Mucosa of gallbladder (tissue), 1 donor: ENCODE measurements at places on chromosomes 2 and 18. TPM values are rescaled to one million over a fixed set of nuclear protein-coding genes. Genes with fewer than 3 reads are reported as not detected.
A peak's percentile ranks its signal among the peaks of the same experiment; 100 is the strongest.

- DNase-seq: no peak
These were observed 186.5 kb downstream of the RTP5 start for GRCh38 chr2:242056026-242056425.

GRCh38 chr2:151363709-151364108, 6.3 kb downstream of the TNFAIP6 start:
- no peak for DNase-seq

GRCh38 chr18:73884868-73885267, 262.8 kb downstream of the FBXO15 start:
- no peak for DNase-seq

- no peak for DNase-seq
These were observed 27.5 kb downstream of the PPP4R1 start for GRCh38 chr18:9586814-9587213.

GRCh38 chr2:145595296-145595695, 1075.4 kb upstream of the ZEB2 start:
- no peak for DNase-seq

DNA sequence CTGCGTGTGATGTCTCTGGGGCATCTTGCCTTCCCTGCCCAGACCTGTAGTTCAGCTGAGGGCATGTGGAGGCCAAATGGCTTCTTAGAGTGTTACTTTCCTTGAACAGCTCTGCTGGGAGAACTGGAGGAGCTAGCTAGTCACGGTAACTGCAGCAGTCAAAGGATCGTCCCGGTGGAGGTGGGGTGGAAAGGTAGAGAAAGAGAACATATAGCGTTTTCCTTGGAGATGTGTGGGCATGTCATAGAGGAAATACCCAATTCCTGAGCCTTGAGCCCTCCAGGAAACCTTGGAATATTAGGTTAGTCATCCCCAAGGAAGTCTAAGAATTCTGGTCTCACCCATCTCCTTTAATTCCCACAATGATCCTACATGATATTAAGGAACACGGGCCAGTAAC, 33.5 kb upstream of the IL37 start:
- DNase-seq: no peak

GRCh38 chr2:16927398-16927797, 261.8 kb upstream of the CYRIA start:
- DNase-seq: no peak

- no peak for DNase-seq
These were observed 101.7 kb downstream of the NRP2 start for GRCh38 chr2:205783872-205784499.

DNA sequence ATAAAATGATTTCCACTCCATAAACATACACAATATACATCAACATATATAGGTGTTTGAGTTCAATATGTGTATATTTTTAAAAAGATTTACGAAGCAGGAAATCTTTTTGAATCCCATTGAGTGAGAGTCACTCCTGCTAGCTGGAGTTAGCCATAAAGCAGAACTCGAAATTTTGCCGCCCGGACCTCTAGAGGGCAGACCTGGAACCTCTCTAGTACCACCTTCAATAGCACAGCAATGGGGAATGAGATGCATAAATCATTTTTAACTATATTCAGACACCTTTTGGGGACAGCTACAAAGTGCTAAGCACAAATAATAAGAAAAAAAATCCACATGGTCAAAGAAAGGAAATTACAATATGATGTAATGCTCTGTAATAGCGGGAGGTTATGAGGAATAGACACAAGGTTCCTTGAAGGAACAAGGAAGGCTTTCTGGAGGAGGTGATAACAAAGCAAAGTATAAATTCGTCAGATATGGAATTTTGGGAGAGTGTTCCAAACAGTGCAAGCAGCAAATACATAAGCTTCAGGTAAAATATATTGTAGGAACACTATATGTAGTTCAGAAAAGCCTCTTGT, 533.4 kb downstream of the ERBB4 start:
- no peak for DNase-seq

GRCh38 chr18:13525381-13526029, 200.9 kb downstream of the FAM210A start:
- DNase-seq: no peak

- DNase-seq: no peak
These were observed 45.7 kb upstream of the EML4 start for GRCh38 chr2:42123426-42123825.

GRCh38 chr2:30527411-30527810, 80.4 kb downstream of the LCLAT1 start:
- DNase-seq: no peak

DNA sequence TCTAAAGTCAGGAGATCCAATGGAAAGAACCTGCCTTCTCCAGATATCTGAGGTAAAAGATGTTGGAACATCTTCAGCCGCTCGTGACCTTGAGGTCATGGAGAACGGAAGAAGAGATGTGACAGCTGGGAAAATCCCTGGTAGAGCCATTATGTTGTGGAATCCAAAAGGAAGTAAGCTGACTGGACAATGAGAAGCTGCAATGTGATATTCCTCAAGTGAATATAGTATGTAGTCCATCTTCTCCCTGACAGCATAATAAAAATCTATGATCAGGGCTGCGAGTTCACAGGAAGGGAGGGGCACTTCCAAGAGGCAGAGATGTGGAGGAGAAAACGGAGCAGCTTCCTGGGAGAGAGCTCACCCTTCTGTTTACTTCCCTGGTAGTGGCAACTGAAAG, 201.0 kb upstream of the SP5 start:
- DNase-seq: no peak

DNA sequence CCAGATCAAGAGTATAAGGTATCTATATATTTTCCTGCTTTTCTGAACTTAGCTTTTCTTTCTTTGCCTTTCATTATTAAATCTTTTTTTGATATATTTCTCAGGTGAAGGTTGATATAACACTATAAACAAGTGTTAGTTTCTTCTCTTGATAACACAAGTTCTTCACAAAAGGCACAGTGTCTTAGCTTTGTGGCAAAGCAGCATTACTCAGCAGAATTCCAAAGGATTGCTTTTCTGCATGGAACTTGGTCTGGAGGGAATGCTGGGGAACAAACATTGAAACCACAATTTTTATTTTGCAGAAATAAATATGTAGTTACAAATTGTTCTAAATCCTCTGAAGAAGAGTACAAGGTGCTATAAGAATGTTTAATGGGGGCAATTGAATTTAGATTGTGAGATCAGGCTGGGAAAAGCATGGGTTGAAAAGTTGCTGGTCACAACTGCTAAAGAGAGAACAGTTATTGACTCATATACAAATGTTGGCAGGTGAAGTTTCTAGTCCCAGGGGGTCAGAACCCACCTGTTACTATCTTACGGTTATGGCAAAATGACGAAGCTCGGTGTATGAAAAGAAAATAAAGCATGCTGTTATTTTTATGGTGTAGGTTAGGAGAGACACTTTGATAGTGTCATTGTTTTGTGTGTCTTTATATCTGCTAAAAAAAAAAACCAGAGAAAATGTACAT, 68.2 kb downstream of the UBR3 start:
- DNase-seq: no peak

DNA sequence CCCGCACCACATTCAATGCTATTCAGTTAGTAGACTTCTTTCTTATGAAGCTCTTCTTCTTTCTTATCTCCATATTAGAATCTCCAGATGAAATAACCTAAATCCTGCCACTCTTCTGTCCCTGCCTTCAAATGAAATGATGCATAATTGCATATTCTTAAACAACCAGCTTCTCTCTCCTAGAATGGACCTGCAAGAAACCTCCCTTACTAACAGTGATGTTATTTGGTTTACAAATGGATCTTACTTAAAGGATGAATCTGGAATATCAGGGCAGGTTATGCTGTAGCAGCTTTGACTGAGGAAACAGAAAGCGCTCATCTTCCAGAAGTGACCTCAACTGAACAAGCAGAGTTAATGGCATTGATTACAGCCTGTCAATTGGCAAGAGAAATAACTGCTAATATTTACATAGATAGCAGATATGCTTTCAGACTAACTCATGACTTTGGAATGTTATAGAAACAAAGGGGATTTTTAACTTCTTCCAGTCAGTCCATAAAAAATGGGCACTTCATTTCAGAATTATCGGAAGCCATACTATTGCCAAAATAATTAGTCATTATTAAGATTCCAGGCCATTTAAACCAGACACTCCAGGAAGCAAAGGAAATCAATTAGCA, 755.7 kb upstream of the HS6ST1 start:
- DNase-seq: no peak

DNA sequence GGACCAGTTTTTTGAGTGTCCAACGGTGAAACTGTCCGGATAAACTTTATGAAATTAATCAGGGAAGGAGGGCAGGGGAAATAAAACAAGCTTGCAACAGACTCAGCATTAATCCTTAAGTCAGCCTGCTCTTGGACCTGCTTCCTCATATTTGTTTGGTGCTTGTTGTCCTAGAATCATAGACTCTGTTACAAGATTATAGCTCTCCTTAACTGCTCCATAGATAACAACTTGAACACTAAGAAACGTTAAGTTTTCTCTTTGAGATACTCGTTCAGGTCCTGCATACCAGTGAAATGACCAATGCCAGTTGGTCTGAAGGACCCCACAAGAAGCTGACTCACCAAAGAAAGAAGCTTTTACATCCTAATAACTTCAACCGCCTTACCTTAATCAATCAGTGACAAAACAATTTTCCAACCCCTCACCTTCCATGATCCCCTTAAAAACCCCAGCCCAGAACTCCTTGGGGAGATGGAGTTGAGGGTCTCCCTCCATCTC, 493.2 kb downstream of the PID1 start:
- DNase-seq: no peak

DNA sequence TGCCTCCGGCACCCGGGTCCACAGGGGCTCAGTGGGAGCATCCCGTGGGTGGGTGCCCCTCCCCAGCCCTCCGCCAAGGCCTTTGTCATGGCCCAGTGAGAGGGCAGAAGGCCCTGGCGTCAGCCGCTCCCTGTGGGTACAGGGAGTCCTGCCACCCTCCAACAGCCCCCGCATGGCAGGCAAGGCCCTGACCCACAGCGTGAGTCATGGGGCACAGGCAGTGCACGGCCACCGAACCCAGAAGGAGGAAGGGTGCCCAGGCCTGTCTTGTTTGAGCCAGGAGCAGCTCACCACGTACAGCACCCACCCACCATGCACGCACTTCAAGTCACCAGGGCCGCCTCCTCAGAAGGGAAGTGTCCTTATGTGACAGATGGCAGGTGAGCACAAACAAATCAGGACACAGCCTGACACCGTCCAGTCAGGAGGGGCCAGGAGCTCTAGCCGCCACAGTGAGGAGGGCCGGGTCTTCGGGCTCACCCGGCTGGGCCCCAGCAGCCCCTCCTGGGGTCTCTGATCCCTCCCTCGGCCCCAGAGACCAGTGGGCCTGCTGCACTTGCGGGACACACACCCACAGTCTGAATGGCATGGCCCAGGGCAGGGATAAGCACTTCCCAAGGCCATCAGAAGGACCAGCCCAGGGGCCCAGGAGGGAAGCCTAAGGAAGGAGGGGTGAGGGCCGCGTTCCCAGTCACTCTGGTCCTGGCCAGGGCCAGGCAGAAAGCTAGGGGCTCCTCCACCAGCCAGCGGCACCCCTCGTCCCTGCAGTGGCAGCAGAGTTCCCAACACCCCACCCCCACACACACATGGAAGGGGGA, 25.8 kb downstream of the BIN1 start:
- DNase-seq: peak; percentile 53

GRCh38 chr18:62018034-62018758, 125.4 kb upstream of the RNF152 start:
- DNase-seq: peak; percentile 66

GRCh38 chr2:11347403-11347959, 3.0 kb upstream of the ROCK2 start:
- no peak for DNase-seq

DNA sequence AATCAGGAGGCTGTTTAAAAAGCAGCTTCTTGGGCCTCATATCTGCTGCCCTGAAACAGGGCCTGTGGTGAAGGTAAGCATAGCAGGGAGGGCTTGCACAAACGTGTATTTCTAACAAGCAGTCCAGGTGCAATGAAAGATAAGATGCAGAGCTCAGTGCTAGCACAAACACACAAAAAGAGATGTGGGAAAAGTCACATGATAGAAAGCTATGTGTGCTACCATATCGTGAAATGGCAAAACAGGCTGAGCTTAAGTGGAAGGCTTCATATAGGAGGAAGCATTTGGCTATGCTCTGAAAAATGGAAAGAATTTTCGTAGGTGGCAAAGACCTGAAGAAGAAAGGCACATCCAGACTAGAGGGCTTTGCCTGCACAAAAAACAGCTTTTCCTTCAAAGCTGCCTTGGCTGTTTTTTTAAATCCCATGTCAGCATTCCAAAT, 10.2 kb downstream of the RSAD2 start:
- no peak for DNase-seq

- no peak for DNase-seq
These were observed 42.6 kb downstream of the INPP4A start for GRCh38 chr2:98487101-98487805.

DNA sequence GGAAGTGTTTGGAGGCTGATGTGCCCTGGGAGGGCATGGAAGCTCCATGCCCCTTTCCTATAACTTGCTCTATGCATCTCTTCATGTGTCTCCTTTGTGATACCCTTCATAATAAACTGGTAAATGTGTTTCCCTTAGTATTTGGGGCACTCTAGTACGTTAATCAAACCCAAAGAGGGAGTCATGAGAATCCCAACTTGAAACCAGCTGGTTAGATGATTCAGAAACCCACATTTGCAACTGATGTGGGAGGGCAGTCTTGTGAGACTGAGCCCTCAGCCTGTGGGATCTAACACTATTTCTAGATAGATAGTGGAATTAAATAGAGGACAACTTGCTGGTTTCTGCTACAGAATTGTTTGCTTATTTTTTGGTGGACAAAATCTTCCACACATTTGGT, 20.3 kb downstream of the ANKRD30B start:
- DNase-seq: no peak

CFAP65 gene
- total RNA-seq: 0.29 TPM

CPO gene
- total RNA-seq: 0.23 TPM

SLC4A5 gene
- 4.7 TPM for total RNA-seq

ZC3H6 gene
- 11.3 TPM for total RNA-seq

PUM2 gene
- total RNA-seq: 95.8 TPM

RNF149 gene
- total RNA-seq: 54.9 TPM

TNFRSF11A gene
- 38.9 TPM for total RNA-seq

KCTD1 gene
- total RNA-seq: 21.4 TPM

CROCC2 gene
- total RNA-seq: 0.09 TPM

PXDN gene
- total RNA-seq: 31.1 TPM

MAPRE2 gene
- 75.8 TPM for total RNA-seq

LOXHD1 gene
- 0.12 TPM for total RNA-seq

OTOF gene
- 0.09 TPM for total RNA-seq

OR6B2 gene
- not detected for total RNA-seq

DOK6 gene
- 9.6 TPM for total RNA-seq

OTOS gene
- total RNA-seq: not detected

SP140 gene
- 4.2 TPM for total RNA-seq

STRN gene
- total RNA-seq: 23.8 TPM

TFPI gene
- total RNA-seq: 45.6 TPM

LRRC30 gene
- total RNA-seq: not detected
